ENCODE measurements at places on chromosomes 1 and 21.

- DNase-seq: no peak
These were observed 40.7 kb downstream of the RPS6KA1 start for GRCh38 chr1:26570287-26570686.

GRCh38 chr1:72547412-72547811 is 265.1 kb upstream of the NEGR1 start:
- no peak for DNase-seq

- no peak for DNase-seq
These were observed 4.1 kb downstream of the RUNX3 start for GRCh38 chr1:24925963-24926362.

GRCh38 chr1:150311762-150312161 is 9.6 kb upstream of the PRPF3 start:
- DNase-seq: peak; percentile 55

DNA sequence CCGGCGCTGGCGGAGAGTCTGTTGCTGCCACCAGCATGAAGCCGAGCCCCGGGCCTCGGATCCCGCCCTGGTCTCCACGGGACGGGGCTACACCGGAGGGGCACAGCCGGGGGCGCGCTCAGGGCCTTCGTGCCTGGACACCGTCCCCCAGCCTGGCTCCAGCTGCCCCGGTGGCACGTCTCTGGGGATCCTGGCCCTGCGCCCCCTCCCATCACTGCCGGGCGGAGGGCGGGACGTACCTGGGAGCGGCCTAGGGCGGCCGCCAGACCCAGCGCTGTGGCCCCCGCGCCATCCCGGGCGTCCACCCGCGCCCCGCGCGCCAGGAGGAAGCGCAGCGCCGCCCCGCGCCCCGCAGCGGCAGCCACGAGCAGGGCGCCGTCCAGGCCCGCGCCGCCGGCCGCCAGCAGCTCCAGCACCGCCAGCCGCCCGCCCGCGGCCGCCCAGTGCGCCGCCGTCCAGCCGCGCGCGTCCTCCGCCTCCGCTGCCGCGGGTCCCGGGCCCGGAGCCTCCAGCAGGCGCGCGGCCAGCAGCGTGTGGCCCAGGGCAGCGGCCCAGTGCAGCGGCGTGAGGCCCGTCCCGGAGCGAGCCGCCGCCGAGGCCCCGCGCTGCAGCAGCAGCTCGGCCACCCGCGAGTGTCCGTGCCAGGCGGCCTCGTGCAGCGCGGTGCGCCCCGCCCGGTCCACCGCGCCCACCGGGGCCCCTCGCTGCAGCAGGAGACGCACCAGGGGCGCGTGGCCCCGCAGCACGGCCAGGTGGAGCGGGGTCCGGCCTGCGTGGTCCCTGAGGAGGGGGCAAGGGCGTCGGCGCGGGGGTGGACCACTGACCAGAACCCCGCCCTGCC is 1.0 kb downstream of the ANKRD65 start:
- DNase-seq: peak; percentile 10

DNA sequence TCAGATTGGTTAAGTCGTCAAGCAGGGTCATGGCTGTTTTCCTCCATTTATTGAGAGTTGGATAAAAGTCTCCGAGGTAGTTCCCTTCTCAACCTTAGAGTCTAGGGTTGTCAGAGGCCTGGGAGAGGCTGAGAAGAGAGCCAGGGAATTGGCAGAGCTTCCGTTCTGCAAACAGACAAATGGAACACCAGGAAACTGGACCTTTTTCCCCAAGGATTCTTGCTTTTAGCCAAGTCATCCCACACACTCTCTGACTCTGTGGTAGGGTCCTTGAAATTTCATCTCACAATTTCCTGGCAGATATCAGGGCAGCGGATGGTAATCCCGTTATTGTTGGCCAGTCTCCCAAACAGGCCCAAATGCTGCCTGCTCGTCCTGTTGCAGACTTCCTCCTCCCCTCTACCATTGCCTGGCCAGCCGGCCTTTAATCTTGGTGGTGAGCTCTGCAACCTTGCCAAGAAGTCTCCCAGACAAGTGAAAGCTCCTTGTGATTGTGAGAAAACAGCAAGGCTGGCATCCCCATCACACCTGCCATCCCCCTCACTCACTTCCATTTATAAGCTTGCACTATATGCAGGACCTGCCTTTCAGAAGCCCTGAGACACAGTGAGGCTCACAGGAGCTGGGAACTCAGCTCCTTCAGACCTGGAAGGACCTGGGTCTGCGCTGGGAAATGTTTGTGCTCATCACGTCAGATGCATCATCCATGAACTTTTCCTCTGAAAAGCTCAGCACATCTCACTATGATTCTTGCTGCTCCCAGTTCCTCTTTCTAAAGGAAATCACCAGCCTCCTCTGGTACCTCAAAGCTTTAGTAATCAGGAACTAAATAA is 13.7 kb upstream of the SRP9 start:
- no peak for DNase-seq

GRCh38 chr1:66253330-66253921 is 280.5 kb upstream of the SGIP1 start:
- DNase-seq: peak; percentile 24

DNA sequence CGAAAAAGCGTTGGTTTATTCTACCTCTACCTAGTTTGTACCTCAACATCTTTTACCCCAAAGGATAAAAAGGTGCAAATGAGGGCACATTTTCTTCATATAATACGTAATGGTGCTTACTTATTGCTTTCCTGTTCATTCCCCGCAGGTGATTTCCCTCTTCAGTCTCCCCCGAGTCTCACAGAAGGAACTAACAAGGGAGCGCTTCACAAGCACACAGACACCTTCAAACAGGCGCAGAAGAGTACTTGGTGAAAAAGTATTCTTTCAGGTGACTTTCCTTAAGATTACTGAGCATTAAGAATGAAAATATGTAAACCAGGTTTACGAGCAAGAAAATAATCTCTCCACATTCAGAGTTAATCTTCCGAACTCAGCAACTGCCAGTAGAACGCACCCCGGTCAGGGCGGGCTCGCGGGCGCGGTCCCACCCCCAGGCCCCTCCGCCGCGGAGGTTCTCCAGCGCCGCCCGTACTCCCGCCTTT is 511 bp upstream of the RABGAP1L start:
- no peak for DNase-seq

DNA sequence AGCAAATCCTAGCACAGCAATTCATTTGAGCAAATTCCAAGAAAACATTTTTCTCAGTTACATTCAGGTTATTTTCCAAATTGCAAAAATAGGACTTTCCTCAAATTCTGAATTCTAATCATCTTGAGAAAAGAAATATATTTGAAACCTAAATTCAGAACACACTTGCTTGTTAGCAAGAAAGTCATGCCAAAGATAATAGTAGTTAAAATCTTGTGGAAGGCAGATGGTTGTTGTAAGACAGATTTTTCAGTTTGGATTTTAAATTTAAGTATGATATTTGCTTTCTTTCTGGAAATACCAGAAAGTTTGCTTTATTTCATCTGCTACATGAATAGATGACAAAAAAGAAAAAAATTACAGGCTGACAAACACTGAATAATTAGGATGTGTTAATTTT is 29.1 kb downstream of the SNX7 start:
- no peak for DNase-seq

GRCh38 chr21:42716074-42716473 is 62.7 kb downstream of the PDE9A start:
- no peak for DNase-seq

- no peak for DNase-seq
These were observed 7.8 kb downstream of the GNPAT start for GRCh38 chr1:231248778-231249177.

- no peak for DNase-seq
These were observed 21.7 kb downstream of the ASTN1 start for GRCh38 chr1:177142791-177143271.

DNA sequence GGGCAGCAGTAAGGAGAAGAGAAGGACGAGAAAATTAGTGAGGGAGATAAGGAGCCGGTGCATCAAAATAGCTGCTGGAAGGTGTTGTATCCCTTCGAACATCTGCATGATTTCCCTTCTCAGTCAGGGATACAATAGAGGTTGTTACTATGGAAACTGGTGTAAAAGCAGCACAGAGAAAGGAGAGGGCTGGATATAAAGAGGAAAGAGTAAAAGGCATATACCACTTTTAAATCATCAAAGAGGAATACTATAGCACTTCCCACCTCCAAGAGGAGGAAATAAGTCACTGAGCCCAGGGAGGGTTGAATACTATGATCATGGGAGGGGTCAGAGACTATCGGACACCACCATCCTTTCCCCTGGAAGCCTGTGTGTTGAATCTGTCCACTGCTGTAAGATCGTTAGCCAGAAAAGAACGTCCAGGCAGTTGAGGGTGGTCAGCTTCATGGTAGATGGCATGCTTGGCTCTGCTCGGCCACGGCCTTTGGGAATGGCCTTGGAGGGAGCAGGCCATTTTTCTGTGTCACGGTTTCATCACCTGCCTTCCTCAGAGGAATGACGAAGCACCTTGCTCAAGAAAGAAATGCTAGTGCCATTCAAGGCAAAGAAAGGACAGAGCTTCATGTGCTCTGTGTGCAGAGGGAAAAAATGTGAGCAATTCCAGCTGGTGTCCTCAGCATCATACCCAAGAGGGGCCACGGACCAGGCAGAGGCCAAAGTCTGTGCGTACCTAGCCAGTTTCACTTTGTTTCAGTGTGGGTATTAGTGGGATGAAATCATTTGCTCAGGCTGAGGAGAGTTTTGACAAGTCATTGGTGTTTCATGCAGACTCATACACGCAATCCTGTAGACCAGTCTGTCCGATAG is 64.2 kb downstream of the IRF2BP2 start:
- DNase-seq: no peak

- DNase-seq: no peak
These were observed 192.4 kb downstream of the LRRIQ3 start for GRCh38 chr1:74005533-74005932.

GRCh38 chr1:102834688-102835320 is 273.5 kb downstream of the COL11A1 start:
- DNase-seq: no peak

DNA sequence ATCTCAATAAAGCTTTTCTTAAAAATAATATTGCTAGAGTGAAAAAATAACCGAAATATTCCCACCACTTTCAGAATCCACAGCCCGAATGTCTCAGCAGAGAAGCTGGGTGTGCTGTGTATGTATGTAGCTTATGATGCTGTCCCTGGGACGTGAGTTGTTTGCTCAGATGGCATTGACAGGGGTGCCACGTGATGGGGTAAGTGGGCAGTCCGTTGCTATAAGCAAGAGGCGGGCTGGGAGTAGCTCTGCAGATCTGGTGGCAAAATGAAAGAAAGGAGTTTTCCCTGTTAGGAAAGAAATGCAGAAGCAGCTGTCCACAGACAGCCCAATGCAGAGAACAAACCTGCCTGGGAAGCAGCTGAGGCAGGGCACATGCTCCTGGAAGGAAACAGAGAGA is 3.8 kb upstream of the FAM20B start:
- no peak for DNase-seq

- DNase-seq: no peak
These were observed 55.9 kb upstream of the PROX1 start for GRCh38 chr1:213931836-213932235.

- DNase-seq: no peak
These were observed 132.3 kb downstream of the GABPA start for GRCh38 chr21:25867061-25867460.

GRCh38 chr1:39970274-39970673 is 15.3 kb downstream of the MFSD2A start:
- DNase-seq: no peak

DNA sequence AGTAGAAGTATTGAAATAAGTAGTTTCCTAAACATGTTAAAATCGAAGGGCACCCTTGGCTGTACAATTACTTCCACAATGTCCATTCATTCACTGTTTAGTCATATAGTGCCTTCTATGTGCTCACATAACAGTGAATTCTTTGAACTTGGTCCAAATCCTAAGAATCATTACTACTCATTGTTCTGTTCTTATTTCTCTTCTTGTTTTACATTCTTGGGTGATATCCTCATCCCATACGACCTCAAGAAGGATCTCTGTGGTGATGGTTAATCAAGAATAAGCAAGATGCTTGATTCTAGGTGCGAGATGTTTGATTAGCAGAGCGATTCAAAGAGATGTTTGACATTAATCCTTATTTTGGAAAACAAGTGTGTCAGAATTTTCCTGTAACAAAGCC is 667.4 kb upstream of the ZP4 start:
- DNase-seq: no peak

GRCh38 chr1:51415963-51416362 is 85.6 kb upstream of the TTC39A start:
- DNase-seq: no peak

DNA sequence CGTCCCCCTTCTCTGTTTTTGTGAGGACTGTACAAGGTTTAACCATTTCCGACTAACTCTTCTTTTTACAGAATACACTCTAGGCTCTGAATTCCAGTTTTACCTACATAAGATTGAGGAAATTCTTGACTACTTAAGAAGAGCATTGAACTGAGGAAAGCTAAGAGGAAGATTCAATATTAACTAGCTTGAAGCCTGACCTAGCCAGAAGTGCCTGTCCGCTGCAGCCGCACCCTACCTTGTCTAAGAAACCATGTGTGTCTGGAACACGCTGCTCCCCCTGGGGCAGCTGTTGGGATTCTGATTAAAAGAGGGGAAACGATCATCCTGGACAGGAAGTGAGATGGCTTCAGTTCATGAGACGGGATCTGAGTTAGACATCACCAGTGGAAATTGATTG is 28.9 kb downstream of the CA6 start:
- no peak for DNase-seq

GRCh38 chr1:225652729-225653462 is at the start of gene ENAH:
ENAH (minus strand) TSS chr1:225653123; CDS start chr1:225652690, 433 bp downstream.
- DNase-seq: peak; percentile 78

- DNase-seq: no peak
These were observed 62.5 kb downstream of the OSBPL9 start for GRCh38 chr1:51679435-51679834.

DNA sequence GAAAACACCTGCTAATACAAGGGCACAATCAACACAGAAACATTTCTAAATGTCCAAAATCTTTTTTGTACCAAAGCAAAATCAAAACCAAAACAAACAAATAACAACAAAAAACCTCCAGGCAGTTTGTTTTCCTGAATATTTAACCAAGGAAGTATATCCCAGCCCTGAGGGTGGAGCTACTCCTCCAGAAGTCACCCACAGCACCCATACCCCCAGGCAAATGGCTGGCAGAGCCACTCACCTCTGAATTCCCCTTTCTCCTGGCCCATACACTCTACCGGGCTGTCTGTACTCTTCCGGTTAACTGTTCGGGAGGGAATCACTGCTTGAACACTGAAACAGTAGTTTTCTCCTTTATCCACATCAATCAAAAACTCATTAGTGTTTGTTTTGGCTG is 9.5 kb downstream of the F3 start:
- no peak for DNase-seq

- no peak for DNase-seq
These were observed 167.7 kb downstream of the ZSCAN20 start for GRCh38 chr1:33640114-33640660.

- DNase-seq: no peak
These were observed 28.5 kb downstream of the CAMK1G start for GRCh38 chr1:209611771-209612570.

All from D721Med (cell line).